ENCODE measurements at places on chromosomes 12 and 14. TPM values are rescaled to one million over a fixed set of nuclear protein-coding genes. Genes with fewer than 3 reads are reported as not detected.

DNA sequence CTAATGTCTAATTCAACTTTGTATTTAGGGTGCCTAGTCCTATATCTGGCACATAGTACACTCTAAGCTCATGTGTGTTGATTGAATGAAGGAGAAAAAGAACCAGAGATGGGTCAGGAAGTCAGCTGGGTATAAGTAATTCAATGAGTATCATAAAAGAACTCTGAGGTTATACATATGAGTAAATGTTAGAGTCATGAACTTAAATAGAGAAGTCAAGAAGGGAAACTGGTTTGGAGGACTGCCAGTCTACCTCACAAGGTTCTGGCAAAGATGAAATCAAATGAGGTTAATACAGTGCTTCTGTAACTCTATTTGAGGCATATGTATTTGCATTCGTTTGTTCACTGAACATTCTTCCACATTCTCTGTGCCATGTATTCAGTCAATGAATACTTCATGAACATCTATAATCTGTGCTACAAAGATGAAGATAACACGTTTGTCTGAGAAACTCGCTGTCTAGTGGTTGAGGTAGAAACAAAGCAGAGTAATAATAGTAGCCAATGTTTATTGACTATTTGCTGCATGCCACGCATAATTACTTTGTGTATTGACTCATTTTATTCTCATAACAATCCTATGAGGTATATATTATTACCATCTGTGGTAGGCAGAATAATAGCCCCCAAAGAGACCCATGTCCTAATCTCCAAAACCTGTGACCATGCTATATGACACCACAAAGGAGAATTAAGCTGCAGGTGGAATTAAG, 88.9 kb downstream of the PTGER2 start:
- DNase-seq, result no peak

DNA sequence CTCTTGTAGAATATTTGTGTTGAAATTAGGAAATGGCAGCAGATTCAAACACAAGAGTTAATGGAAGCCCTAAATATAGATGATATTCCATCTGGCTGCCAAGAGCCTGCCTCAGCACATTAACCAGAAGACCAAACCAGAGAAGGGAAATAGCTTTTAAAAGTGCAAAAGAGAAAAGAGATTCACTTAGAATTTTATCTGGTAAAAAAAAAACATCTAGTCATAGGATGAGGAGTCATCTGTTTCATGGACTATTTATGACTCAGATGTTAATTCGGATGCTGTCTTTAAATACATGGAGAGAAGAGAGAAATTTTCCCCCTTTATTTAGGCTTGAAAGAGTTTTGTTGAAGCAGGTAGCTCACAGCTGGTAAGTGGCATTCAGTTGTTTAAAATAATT, 201.6 kb upstream of the NUDT4 start:
- no peak for DNase-seq

GRCh38 chr14:99122521-99123125, 149.4 kb downstream of the BCL11B start:
- DNase-seq, result no peak

TMED8 gene
- total RNA-seq, result 17.1 TPM

LRCOL1 gene
- not detected for total RNA-seq
